ENCODE measurements at places on chromosomes 1 and 21.

DNA sequence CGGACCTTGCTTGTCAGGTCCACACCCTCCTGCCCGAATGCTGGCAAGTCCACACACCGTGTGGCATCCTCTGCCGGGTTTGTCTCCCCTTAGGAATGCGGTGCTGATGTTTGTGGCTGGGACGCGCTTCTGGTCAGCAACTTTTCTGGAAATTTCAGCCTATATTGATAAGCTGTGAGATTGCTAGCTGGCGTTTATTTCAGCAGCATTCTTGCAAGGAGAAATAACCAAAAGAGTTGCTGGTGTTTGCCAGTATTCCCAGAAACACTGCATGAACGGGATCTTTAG, 601 bp downstream of the CEPT1 start:
- peak; percentile 88 for DNase-seq

GRCh38 chr1:150302338-150302737, 8.7 kb downstream of the MRPS21 start:
- DNase-seq: no peak

GRCh38 chr1:179003512-179004066, 22.1 kb upstream of the FAM20B start:
- no peak for DNase-seq

- no peak for DNase-seq
These were observed 25.4 kb downstream of the FBXO42 start for GRCh38 chr1:16326833-16327404.

DNA sequence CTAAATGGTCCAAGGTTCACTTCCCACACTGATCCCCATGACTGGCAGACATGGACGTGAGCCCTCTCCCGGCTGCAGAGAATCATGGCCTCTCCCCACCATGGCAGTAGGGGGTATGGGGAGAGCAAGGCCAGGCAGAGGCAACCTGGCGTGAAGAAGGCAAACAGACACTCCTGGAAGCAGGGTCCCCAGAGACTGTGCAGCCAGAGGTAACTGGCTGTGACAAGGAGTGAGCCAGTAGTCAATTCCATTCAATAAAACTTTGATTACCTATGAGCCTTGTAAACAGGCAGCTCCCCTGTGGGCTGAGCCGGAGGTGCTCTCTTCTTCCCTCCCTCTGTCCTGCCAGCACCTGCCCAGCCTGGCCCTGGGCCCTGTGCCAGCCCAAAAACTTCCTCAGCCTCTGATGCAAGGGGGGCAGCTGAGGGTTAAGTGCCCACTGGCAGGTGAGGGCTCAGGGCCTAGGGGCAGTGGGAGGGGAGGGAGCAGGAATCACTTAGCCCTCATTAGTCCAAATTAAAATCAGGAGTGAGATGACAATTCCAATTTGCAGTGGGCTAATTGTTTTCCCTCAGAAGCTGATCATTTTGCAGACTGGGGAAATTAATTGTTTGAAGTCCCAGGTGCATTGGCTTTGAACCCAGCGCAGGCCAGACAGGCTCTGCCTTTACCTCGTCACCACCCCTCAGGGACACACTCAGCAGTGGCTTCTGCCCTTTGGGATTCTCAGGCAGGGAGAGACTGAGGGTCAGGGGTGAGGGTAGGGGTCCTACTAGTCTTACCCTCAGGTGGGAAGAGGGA, 35.6 kb downstream of the LRRN2 start:
- no peak for DNase-seq

GRCh38 chr1:187641907-187642306, 813.2 kb downstream of the PLA2G4A start:
- DNase-seq: no peak

DNA sequence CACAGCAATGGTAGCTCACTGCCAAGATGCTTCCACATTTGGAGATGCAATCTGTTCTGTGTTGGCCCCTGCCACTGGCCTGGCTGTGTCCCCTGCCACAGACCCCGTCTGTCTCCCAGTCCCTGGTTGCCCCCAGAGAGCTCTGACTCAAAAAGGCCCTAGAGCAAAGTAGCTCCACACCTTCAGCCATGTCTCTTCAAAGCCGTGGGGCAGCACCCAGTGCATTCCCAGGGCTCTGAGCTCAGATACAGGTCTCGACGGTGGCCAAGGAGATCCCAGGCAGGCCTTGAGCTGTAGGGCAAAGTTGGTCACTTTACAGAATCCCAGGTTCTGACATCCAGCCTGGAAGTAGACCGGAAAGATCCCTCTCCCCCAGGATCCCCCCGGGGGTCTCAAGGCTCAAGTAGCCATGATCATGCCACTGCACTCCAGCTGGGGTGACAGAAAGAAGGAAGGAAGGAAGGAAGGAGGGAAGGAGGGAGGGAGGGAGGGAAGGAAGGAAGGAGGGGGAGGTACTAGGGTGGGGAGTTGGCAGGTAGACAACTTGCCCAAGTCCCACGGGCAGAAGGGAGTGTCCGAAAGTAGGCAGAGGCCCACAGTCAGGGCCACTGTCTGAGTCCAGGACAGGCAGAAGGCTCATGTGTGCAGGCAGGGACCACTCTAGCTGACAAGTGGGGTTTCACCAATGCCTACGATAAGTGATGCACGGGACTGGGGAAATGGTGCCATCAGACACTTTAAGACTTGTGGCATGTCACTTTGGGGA, 4.8 kb upstream of the ARF1 start:
- DNase-seq: no peak

Measured in MG63 (cell line).